Kidney glomerular epithelial cell (primary cell): ENCODE measurements at places on chromosomes 3 and 15.

DNA sequence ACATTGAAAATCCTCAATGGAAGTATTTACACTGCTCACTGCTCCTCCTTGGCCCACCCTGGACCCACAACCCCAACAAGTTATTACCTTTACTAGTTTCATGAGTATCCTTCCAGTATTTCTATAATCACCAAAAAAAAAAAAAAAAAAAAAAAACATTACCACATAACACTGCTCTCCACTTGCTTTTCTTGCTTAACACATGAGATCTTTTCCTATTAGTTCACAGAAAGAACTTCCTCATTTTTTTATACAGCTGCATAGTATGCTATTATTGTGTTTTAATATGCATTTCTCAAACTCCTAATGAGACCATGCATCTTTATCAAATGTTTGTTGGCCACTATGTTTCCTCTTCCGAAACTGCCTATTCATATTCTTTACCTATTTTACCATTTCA is 14.6 kb downstream of the GABPB1 start:
- no peak for DNase-seq

- DNase-seq = no peak
Measured at GRCh38 chr15:60616147-60616546, 137.2 kb upstream of the ICE2 start.

DNA sequence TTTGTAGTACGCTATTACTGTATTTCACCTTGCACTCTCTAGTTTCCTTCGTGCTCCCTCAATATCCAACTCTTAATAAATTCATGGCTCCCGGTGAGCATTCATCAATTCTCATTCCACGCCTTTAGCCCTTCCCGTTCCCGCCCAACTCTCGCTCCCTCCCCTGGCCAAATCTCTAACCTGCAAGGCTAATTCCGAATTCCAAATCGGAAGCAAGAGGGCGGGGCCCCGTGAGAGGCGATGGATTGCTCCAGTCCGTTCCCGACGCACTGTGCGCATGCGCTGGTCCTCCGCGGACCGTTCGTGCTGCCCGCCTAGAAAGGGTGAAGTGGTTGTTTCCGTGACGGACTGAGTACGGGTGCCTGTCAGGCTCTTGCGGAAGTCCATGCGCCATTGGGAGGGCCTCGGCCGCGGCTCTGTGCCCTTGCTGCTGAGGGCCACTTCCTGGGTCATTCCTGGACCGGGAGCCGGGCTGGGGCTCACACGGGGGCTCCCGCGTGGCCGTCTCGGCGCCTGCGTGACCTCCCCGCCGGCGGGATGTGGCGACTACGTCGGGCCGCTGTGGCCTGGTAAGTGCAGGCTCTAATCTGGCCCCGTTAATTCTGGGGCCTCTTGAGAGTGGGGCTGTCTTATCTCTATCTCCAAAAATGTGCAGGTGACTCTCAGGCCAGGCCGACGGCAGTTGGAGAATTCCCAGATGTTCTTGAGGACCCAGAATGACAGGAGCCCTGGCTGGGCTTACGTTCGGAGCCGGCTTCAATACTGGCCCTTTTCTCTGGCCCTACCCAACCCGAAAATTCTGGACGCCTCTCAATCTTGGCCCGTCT is at the start of gene OPA1:
TSS of gene OPA1 (plus strand) at position 368 of the 827 bp plus-strand sequence. CDS start at position 538, 170 bp downstream.
- peak; percentile 98 for DNase-seq

DNA sequence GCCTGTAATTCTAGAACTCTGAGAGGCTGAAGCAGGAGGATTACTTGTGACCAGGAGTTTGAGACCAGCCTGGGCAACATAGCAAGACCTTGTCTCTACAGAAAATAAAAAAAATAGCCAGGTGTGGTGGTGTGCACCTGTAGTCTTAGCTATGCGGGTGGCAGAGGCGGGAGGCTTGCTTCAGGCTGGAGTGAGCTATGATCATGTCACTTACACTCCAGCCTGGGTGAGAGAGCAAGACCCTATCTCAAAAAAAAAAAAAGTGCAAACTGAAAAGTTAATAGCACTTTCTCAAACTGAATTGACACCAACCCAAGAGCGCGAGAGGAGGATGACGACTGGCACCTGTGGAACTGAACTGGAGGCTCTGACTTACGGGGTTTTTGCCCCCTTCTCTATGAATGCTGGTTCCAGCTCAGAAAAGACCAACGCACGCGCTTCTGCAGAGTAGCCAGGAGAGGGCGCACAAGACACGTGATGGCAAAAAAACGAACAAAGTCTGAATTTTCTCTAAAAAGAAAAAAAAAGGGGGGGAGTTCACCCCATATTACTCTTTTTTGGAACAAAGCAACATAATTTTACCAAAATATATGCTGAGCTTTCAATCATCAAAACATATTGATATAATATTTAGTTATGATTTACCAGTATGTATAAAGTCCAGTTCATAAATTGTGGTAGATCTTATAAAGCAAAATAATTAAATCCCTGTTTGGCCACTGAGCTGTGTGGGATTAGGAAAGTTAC is 23.7 kb downstream of the CFAP92 start:
- DNase-seq = peak; percentile 9

GRCh38 chr15:64046421-64047153 is at the start of gene DAPK2:
Gene DAPK2, minus strand, starts transcription at chr15:64046485. Its CDS starts 6,224 bp downstream, at chr15:64040261.
- peak; percentile 29 for DNase-seq

GRCh38 chr3:111700054-111700453 is 104.9 kb upstream of the ZBED2 start:
- no peak for DNase-seq

DNA sequence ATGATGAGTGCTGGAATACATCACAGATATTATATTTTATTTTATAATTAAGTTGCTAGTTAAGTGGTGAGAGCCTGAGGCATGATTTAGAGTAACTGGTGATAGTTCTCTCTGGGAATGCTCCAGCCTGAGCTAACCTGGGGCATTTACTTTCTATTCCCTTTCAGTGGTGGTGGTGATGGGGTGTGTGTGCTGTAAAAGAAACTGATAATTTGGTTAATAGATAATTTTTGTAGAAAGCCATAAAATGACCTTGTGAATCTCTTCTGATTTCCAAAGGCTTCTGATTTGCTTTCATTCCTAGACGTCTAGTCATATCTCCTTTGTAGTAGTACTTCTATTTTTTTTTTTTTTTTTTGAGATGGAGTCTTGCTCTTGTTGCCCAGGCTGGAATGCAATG is 46.8 kb upstream of the DPPA4 start:
- peak; percentile 78 for DNase-seq

- DNase-seq = no peak
Measured at GRCh38 chr3:43855674-43856299, 165.0 kb downstream of the ABHD5 start.

GRCh38 chr3:107008213-107008612 is 369.0 kb upstream of the CCDC54 start:
- no peak for DNase-seq

- DNase-seq = no peak
Measured at GRCh38 chr15:52256930-52257733, 38.5 kb downstream of the MYO5C start.

GRCh38 chr3:174198199-174198598 is 660.9 kb upstream of the NAALADL2 start:
- no peak for DNase-seq

- no peak for DNase-seq
Measured at GRCh38 chr3:33231756-33232465, 13.3 kb upstream of the SUSD5 start.

DNA sequence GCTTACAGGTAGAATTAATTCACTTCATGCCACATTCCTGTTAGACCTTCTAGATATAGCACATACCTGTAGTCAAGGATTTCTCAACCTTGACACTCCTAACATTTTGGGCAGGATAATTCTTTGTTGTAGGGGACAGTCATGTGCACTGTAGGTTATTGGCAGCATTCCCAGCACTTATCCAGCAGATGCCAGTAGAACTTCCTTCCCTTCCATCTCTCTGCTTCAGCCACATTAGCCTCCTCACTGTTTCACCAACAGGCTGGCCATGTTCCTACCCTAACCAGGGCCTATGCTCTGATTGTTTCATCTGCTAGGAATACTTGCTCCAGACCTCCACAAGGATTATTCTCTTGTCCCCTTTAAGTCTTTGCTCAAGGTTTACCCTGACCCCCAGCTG is 68.0 kb upstream of the STAC start:
- DNase-seq = no peak

- DNase-seq = no peak
Measured at GRCh38 chr3:154224366-154224765, 99.9 kb downstream of the DHX36 start.

- DNase-seq = no peak
Measured at GRCh38 chr3:152937234-152937633, 102.3 kb downstream of the P2RY1 start.

GRCh38 chr3:72930754-72931153 is 42.9 kb downstream of the GXYLT2 start:
- DNase-seq = no peak

DNA sequence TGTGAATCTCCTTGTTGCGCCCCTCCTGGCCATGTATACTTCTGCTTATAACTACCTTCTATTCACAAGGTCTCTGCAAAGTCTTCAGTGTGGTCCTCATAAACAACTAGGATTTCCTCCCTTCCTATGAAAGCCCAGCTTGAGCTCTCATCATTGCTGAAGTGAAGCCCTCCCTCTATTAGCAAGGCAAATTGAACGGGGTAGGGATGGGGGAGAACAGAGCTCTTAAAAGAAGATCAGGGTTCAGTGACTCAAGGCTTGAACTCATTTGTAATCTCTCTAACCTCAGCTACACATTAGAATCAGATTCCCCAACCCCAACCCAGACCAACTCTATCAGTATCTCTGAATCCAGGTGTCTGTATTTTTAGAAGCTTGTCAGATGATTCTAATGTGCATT is 88.3 kb upstream of the ST8SIA2 start:
- no peak for DNase-seq

DNA sequence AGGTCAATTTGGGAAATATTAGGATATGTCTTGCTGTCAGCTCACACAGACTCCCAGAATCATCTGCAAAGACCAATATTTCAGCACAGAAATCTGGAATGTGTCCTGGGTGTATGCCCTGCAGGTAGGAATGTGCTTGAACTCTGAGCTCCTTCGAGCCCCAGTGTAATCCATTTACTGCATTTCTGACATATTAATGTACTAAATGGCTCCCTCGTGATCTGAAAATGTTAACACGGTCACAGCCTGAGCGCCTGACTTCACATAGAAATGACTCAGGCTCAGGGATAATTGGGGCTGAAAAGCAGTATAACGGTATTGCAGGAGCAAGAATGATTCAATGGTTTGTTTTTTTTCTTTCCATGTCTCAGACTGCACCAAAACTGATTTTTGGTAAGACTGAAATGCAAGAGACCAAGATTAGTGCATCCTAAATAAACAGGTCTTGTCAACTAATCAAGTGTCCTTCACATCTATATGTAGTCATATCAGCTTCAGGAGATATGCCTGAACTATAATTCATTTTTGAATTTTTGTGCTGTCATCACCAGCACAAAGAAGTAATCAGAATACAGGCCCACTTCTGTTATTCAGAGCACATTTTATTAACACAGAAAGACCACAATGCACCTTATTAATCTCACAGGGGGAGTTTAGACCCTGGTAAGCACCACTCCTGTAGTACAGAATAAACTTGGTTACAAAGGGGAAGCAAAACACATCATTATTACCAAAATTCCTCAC is 49.8 kb downstream of the DCLK3 start:
- no peak for DNase-seq

GRCh38 chr3:31294430-31295149 is 238.1 kb upstream of the STT3B start:
- peak; percentile 1 for DNase-seq

GRCh38 chr3:197494366-197495058 is 61.3 kb downstream of the BDH1 start:
- DNase-seq = peak; percentile 43

DNA sequence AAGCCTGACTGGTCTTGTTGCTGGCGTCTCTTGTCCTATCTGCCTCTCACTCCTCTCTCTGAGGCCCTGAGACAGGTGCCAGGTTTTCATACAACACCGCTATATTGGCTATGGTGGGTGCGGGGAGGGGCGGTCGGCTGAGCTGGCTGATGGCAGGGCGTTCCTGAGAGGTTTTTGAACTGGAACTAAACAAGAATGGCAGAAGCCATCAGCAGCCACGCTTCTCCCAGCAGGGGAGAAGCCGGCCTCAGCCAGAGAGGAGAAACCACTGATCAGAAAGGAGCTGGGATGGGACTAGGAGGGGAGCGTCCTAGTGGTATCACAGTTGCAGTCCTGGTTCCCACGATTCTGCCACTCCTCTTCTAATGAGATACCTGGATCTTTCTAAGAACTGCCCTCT is 89.9 kb upstream of the PRR23E start:
- no peak for DNase-seq

DNA sequence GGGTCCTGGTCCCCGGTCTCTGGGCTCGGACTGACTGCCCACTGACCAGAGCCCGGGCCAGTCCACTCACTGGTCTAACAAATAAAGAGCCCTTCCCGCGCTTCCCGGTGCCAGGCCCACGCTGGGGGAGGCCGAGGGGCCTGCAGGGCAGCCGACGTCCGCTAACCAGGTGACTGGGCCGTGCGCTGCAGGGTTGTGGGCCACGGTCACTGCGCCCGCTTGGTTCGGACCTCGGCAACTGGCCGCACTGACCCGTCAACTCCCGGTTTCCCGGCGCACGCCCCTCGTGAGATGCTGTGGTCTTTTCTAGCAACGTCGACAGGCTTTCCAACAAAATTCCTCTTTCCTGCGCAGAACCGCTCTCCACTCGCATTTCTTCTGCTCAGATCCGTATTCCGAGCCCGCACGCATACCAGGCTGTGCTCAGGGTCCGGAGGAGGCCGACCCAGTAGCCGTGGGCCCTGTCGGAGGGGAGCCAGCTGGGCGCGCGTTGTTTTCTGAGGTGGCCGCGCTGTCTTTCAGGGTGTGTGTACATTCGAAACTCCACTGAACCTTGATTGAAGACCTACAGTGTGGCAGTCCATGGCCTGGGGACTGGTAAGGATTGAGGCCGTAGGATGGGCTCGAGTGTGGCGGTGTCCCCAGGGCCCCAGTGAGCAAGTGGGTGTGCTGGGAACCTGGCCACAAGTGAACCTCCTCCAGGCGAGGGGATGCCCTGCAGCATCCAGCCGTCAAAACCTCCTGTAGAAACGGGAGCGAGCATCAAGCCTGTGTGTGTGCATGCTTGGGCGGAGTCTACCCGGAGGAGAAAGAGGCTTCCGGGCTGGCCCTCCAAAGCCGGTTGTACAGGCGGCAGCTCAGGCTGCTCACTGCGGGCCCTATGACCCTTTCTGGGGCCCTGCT is 875 bp upstream of the NT5DC2 start:
- no peak for DNase-seq

GRCh38 chr3:51799879-51800749 is 21.1 kb upstream of the IQCF6 start:
- peak; percentile 59 for DNase-seq

- DNase-seq = no peak
Measured at GRCh38 chr3:24390169-24391130, 104.2 kb downstream of the THRB start.

DNA sequence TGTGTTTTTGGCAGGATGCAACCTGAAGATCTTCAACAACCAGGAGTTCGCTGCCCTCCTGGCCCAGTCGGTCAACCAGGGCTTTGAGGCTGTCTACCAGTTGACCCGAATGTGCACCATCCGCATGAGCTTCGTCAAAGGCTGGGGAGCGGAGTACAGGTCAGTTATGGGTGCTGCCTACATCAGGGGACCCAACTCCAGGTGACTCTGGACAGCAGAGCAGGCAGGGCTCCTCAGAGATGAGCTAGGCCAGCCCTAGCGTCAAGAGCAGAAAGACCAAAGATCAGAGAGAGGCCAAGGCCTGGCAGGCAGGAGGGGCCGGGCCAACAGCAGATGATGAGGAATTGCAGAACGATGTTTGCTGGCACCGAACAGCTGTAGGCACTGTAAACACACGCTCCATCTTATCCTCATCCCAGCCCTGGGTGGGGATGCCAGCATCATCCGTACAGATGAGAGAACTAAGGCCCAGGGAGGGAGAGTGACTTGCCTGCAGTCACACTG is 67.1 kb downstream of the AAGAB start:
- DNase-seq = no peak
